ENCODE measurements at places on chromosomes 6 and 20.

- DNase-seq: no peak
These were observed 10.7 kb downstream of the SLC9A8 start for GRCh38 chr20:49823152-49823847.

DNA sequence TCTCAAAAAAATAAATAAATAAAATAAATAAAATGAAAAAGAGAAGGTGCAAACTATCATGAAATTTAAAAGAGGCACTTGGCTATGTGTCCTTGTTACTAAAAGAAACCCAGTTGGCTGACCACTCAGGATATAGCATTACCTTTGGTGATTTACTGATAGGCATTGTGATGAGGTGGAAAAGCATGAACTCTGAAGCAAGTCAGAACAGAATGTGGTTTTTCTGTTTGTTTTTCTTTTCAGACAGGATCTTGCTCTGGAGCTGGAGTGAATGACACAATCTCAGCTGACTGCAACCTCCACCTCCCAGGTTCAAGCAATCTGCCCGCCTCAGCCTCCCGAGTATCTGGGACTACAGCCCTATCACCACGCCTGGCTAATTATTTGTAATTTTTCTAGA, 31.9 kb downstream of the ZNF184 start:
- no peak for DNase-seq

DNA sequence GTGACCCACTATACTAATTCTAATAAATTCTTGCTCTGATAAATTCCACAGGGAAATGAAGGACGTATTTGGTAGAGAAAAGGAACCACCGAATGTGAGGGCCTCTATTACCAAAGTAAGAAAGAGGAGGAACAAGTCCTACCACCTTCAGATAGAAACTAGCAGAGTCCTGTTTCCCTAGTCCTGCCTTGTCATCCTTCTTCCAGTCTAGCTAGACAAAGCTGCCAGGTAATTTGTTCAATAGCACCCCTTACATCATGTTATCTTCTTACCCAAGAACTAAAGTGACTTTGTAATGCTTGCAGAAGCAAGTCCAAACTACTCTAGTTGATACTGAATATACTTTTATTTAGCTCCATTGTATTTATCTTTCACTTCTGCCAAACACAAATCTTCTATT, 29.3 kb upstream of the FAM83B start:
- DNase-seq: no peak

DNA sequence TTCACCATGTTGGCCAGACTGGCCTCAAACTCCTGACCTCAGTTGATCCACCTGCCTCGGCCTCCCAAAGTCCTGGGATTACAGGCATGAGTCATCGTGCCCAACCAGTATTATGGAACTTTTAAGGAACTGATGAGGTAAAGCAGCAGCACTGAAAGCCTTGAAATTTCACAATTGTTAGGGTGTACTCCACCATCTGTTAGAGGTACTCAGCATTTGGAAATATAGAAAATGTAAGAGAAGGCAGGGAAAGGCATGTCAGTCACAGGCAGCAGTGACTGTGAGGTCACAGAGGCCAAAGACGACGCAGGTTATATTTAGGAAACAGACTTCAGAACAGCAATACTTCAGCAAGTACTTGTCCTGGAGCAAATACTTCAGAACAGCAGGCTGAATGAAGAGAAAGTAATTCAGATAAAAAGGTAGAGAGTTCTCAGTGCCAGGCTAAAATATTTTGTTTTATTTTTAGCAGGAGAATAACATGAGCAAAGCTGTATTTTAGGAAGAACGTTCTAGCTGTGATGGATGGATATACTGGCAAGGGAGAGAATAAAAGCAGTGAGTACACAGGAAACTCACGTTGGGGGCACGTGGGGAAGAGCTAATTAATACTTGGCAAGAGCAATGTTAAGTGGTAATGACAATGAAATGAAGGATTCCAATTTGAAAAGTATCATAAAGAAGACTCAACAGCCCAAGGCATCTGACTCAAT, 67.2 kb downstream of the DTNBP1 start:
- DNase-seq: no peak

DNA sequence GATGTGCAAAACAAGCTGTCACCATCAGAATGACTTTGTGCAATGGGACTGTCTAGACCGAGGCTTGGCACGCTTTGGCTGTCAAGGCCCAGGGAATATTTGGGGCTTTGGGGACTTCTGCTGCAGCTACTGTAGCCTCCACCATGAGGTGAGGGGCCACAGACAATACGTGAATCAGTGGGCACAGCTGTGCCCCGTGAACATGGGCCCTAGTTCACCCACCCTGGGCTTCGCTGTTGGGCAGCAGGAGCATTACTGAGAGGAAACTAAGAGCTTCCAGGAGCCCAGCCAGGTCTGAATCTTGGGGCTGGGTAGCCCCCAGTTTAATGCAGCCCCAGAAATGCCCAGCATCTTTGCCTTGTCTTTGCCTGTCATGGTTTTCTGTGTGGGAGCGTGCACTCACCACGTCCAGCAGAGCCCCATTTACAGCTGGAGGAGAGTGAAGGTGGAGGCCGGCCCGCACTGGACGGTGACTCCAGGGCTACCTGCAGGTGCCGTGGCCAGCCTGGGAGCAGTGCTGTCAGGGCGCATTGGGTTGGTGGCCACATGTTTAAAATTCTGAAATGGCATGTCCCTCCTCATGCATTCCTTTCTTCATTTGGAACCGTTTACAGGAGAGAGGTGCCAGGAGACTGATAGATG, 34.7 kb downstream of the DUSP22 start:
- DNase-seq: no peak

GRCh38 chr6:78308025-78308424, 559.3 kb upstream of the IRAK1BP1 start:
- no peak for DNase-seq

DNA sequence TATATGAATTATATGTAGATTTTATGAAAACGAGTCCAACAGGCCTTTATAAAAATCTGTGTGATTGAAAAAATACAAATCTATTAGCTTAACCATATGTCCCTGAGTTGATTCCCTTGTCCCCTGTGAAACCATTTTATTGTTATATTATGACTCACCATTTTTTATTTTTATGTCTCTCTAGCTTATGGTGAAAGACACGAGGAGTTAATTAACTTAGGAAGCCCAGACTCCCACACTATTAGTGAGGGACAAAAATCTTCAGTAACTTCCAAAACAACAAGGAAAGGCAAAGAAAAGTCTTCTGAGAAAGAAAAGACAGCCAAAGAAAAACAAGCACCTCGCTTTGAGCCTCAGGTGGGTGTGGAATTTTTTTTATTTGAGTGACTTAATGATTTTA, 183.1 kb downstream of the ADGB start:
- DNase-seq: no peak

Data from effector memory CD8-positive, alpha-beta T cell (primary cell).